ENCODE measurements at places on chromosomes 1 and 21.

- DNase-seq, result peak; percentile 26
These were observed 10.6 kb upstream of the NADK start for GRCh38 chr1:1788646-1789431.

GRCh38 chr1:116161877-116162390 is 50.7 kb downstream of the MAB21L3 start:
- no peak for DNase-seq

- no peak for DNase-seq
These were observed 98.4 kb downstream of the SMYD2 start for GRCh38 chr1:214379236-214379970.

DNA sequence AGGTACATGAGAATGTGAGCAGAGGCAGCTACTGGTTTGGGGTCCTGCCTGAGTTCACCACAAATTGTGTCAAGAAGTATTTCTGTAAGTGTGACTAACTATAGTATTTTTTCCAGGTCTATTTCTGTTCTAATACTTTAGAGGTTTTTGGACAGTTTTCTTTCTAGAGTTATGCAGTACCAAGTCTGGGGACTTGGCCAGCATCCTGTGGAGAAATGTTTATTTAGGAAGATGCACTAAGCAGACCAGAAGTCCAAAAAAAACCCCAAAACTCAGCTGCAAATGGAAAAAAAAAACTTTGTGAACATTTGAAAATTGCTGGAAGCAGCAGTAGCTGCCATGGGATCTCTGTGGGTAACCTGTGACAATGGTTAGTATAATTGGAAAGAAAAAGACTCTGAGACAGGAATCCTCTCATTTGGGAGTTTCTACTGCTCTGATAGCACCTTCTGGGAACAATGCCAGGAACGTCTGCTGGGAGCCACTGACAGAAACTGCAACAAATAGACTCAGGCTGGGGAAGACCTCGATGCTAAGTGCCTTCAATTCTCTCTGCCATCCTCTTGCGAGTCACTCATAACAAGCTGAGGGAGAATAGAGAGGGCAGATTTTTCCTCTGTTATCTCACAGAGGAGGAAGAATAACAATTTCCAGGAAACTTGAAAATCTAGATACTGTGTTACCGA is 37.6 kb downstream of the OR10R2 start:
- peak; percentile 0 for DNase-seq

DNA sequence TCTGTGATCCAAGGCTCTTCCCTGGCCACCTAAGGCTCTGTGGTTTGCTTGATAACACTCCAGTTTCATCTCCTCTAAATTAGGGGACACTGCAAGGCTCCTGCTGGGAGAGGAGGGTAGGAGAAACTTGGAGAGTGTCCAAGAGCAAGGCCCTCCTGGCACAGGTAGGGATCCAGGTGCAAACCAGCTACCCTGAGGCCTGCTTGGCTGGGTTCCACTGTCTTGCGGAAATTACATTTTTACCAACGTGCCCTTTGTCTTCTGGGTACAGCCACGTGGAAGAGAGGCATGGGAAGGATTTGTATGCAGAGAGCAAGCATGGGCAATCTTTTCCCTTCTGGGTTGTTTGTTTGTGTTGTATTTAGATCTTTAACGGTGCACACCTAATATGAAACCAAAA is 132.5 kb downstream of the PRDM2 start:
- no peak for DNase-seq

- peak; percentile 16 for DNase-seq
These were observed 4.4 kb downstream of the PLOD1 start for GRCh38 chr1:11938722-11939526.

- DNase-seq, result peak; percentile 59
These were observed 18.9 kb upstream of the IPP start for GRCh38 chr1:45769261-45769932.

GRCh38 chr1:4000811-4001251 is 100.8 kb upstream of the C1orf174 start:
- DNase-seq, result no peak

- no peak for DNase-seq
These were observed 22.6 kb downstream of the SLC5A9 start for GRCh38 chr1:48245106-48245505.

Data from astrocyte of the hippocampus (primary cell).